ENCODE measurements at places on chromosomes 7 and 10.

- no peak for DNase-seq
These were observed 143.0 kb downstream of the TSPAN12 start for GRCh38 chr7:120714945-120715344.

- no peak for DNase-seq
These were observed 36.5 kb downstream of the RPA3 start for GRCh38 chr7:7681936-7682329.

DNA sequence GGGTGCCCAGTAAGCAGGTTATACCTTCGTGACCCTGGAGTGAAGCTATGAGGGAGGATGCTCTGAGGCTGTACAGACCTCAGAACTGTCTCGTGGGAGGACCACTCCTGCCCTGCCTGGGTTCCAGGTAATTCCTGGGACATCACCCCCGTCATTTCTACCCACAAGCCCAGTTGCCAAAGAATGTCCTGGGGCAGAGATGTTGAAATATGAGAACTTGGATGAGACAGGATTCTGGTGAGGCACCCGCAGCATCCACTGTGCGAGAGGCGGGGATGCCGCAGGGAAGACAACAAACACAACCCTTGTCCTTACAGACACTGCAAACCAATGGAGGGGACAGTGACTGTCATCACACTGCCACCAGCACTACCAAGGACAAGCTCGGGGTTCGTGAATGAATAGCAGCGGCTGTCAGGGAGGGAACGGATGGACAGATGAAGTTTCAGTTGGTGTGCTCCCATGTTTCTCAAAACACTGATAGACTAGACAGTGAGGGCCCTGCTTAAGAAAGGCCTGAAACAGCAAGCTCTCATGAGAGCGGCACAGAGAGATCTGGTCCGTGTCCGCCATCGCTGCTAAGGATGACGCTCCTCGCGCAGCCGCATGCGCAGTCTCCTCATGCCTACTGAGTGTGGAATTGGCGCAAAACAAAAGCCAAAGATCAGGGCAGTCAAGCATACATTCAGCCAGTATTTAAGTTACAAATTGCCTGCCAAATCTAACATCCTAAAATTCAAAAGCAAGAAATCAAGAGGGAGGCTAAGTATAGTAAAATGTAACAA is 82.0 kb upstream of the RHEB start:
- no peak for DNase-seq

DNA sequence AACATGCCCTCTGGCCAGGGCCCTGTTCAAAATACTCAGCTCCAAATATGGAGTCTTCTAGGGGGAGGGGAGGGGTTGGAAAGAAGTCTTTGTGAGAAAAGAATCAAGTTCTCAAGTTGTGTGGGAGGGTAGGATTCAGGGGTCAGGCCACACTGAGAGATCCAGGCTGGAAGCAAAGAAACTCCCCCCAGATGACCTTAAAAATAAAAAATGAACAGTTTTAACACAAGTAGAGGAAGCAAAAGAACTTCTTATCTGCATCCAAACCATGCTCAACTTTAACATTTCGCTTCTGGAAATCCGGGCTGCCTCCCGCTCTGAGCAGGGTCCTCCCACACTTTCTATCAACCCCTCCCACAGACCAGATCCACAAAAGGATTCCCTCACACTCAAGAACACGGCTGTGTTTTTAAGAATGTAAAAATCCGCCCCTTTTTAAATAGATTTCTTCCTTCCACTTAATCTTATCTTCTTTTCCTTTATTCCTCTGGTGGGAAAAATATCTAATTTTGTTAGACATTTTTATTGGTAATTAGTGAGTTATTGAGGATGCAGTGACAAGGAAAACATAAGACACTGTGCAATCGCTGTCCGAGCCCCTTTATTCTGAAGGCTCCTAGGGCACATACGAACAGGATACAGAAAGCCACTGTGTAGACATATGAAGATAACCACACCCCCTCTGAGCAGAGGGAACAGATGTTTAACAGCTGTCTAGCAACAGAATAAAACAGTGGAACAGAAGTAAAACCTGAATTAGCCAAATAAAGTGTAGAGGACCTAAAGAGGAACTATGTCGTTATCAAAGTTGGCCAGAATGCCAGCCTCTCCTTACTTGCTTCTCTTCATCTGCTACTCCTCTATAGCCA is 43.8 kb downstream of the CYTH3 start:
- DNase-seq = peak; percentile 94

DNA sequence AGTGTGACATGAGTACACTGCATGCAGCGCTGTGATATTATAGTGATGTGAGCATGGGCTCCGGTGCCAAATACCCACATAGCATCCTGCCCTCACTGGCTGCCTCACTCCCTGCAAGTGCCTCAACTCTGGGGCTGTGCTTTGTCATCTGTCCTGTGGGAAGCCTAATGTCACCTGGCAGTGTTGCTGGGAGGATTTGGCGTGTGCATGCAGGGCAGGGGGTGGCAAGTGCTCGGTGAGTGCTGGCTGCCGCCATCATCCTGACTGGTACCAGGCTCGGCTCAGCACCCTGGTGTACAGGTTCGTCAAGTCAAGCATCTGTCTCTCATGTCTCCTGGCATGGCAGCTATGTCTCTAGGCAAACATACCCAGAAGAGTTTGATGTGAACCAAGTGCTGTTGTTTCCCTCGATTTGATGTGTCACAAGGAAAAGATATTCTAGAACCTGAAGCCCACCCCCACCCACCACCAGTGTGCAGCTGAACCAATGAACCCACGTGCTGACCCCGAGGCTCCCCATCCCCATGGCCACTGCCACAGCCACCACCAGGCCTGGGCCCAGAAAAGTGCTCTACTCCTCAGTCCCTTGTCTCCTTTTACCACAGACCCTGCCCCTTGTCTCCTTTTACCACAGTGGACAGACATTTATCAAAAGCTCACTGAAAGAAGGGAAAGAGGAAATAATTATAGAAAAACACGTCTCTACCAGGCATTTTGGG is 135.8 kb downstream of the MAPK8 start:
- no peak for DNase-seq

GRCh38 chr10:14701466-14701865 is 73.2 kb downstream of the FAM107B start:
- no peak for DNase-seq

All from hematopoietic multipotent progenitor cell treated with erythropoietin and hydrocortisone succinate and interleukin-3 and kit ligand, for 6 days (in vitro differentiated cells).